ENCODE measurements at places on chromosomes 7 and 10.

GRCh38 chr7:134742688-134743350 is 36.6 kb upstream of the CALD1 start:
- no peak for DNase-seq

DNA sequence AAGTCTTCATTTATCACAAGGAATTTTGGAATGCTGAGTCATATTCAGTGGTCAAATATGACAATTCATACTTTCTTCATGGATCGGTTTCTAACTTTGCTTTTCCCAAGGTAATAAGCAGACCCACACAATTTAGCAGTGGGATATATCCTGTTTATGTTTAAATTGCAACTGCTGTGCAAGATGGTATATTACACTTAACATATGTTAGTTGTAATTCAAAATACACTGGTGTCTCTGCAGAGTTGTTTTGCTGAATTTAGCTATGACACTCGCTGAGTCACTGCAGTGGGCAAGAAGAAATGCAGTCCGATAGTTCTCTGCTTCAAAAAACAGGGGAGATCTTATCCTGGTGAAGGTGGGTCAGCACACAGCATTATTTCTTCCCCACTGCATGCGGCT is 194.8 kb upstream of the PTN start:
- no peak for DNase-seq

DNA sequence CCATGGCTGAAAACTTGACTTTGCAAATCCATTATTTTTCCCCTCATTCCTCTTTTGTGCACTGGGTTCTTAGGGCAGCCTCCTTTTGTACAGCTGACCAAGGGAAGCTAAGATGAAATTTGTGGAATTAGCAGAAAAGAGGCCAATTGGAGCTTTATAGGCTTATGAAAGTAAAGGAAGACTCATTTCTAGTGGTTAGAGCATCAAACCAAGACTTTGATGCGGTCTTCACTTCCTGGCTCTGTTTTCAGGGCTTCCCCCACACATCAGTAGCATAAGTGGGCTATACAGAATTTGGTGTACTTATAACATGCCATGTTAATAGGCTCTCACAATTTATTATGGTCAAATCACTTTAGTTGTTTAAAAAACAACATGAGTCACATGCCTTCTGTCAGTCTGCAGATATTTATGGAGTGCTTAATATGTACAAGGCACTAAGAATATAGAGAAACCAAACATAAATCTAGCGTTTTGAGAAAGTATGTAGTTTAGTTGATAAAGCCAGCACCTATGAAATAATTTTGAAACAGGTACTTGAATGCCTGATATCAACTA is 5.7 kb downstream of the AUTS2 start:
- DNase-seq = no peak

GRCh38 chr7:1076184-1077072 is 11.5 kb upstream of the GPER1 start:
- DNase-seq = no peak

DNA sequence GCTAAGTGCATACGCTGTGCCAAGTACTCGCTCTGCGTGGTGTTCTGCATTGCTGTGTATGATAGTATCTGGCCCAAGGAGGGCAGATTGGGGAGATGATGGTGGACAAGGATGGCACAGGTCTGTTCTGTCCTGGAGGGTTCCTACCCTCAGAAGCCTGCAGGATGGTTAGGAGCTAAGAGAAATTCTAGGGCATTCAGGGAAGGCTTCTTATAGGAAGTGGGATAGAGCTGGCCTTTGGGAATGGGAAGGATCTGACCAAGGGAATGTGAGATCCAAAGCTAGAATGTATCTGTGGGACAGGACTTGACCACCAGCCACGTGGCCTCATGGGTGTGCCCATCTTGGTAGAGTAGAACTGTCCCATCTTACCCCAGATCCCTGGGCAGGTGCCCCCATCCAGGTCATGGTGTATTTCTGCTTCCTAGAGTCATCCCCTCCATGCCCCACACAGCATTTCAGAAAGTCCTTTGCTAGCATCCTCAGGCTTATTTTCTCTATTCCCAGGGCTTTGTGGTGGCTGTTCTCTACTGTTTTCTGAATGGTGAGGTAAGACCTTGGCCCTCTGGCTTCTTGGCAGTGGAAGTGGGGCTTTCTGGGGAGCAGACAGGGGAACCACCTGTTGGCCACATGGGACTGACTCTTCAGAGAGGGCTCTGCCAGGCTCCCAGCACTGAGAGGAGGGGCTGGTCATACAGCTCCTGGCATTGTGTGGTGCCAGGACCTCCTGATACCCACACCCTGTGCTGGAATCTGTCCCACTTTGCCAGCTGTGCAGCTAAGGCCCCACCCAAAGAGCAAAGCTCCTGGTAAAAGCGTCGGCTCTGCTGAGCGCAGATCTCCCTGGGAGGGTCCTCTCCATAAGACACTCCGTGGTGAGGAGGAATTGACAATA is 52.5 kb downstream of the ADCYAP1R1 start:
- no peak for DNase-seq

- DNase-seq = no peak
These were observed 84.1 kb downstream of the ZNF467 start for GRCh38 chr7:149689291-149689721.

DNA sequence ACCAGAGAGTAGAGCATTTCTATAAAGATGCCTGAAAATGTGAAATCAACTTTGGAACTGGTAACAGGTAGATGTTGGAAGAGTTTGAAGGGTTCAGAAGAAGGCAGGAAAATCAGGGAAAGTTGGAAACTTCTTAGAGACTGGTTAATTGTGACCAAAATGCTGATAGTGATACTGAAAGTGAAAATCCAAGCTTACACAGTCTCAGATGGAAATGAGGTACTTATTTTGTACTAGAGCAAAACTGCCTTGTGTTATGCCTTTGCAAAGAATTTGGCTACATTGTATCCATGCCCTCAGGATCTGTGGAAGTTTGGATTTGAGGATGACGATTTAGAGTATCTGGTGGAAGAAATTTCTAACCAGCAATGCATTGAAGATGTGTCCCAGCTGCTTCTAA is 430.6 kb upstream of the KCND2 start:
- no peak for DNase-seq

Measured in A673 (cell line).